ENCODE measurements at places on chromosomes 13 and 19. TPM values are rescaled to one million over a fixed set of nuclear protein-coding genes. Genes with fewer than 3 reads are reported as not detected.

The CELF5 gene
- total RNA-seq = not detected

The BLOC1S3 gene
- 17.0 TPM for total RNA-seq

The CLEC17A gene
- total RNA-seq = not detected

The CCDC9 gene
- 36.9 TPM for total RNA-seq

The OR10H1 gene
- total RNA-seq = not detected

The LYPD3 gene
- 1.3 TPM for total RNA-seq

The PGLYRP2 gene
- total RNA-seq = not detected

The SLC10A2 gene
- total RNA-seq = not detected

The RYR1 gene
- 1.5 TPM for total RNA-seq

The SERPINE3 gene
- not detected for total RNA-seq

The CALR3 gene
- total RNA-seq = not detected

DNA sequence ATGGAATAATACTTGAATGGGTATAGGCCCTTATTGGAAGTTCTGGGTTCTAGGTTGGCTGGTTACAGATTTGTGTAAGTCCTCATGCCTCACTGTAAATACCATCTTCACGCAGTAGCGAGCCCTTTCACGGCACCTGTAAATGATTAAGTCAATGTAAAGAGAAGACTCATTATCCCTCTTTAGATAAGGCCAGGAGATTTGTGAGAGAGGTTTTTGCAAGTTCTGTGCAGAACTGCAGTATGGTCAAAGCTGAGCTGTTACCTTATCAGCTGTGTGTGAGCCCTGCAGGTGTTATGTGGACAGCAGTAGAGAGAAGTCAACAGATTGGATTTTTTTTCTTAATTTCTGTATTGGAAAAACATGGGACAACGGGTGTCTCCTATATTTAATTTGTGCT, 141.6 kb downstream of the SHISA2 start:
- H3K4me3 ChIP-seq = no peak overlapping the region
- H3K27me3 ChIP-seq = peaks cover 4% of the 10 kb centered on the region
- no peaks in the 10 kb centered on the region for H3K36me3 ChIP-seq
- no peak overlapping the region for H3K27ac ChIP-seq
- no peaks in the 10 kb centered on the region for H3K4me1 ChIP-seq

DNA sequence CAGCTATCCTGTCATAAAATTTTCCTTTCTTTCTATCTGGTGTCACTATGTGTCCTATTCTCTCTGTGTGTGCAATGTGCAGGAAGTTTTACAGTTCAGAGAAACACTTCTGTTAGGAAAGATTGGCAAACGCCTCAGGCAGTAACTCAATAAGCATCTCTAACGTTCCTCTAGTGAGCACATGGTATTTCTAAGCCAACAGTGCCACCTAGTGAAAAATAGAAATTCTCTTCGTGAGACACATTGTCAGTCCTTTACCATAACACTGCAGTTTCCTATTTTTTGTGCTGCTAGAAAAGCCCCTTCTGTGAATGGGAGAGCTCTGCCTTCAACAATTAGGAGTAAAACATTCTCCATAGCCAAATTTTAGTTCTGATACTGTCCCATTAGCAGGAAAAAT, 50.7 kb downstream of the ZNF723 start:
- ATAC-seq = no peak
- H3K36me3 ChIP-seq = no peaks in the 10 kb centered on the region
- no peak overlapping the region for H3K27ac ChIP-seq
- no peak overlapping the region for H3K4me3 ChIP-seq
- H3K4me1 ChIP-seq = no peaks in the 10 kb centered on the region

- ATAC-seq = no peak
- no peak overlapping the region for H3K4me3 ChIP-seq
- no peaks in the 10 kb centered on the region for H3K4me1 ChIP-seq
- no peaks in the 10 kb centered on the region for H3K36me3 ChIP-seq
- no peaks in the 10 kb centered on the region for H3K27me3 ChIP-seq
- H3K27ac ChIP-seq = no peak overlapping the region
These were observed 2033.9 kb upstream of the PCDH20 start for GRCh38 chr13:63449550-63449949.

- no peaks in the 10 kb centered on the region for H3K27me3 ChIP-seq
- no peak overlapping the region for H3K4me3 ChIP-seq
- peaks cover 6% of the 10 kb centered on the region for H3K4me1 ChIP-seq
- no peak for ATAC-seq
- H3K36me3 ChIP-seq = no peaks in the 10 kb centered on the region
- H3K27ac ChIP-seq = no peak overlapping the region
These were observed 44.6 kb downstream of the DLEU7 start for GRCh38 chr13:50798923-50799322.

- H3K27ac ChIP-seq = no peak overlapping the region
- no peaks in the 10 kb centered on the region for H3K4me1 ChIP-seq
- ATAC-seq = no peak
- H3K4me3 ChIP-seq = no peak overlapping the region
- peaks cover 98% of the 10 kb centered on the region for H3K36me3 ChIP-seq
These were observed 19.2 kb downstream of the MIER2 start for GRCh38 chr19:325173-325936.

DNA sequence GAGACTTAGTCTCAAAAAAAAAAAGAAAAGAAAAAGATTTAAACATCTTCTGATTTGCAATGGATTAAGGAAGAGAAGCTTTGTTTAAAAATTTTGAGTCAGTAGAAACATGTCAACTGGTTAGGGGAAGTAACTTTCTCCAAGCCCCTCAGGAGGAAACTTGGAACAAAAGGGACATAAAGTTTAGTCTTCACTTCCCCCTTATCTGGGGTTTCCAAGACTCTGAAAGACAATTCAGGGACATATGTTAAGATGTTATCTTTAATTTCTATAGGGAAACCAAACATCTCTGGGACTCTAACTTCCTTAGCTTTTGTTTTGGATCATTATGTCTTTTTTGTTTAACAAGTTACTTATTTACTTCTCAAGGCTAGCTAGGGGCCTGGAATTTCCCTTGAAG, 20.1 kb upstream of the MRI1 start:
- no peak overlapping the region for H3K4me3 ChIP-seq
- H3K27ac ChIP-seq = no peak overlapping the region
- no peaks in the 10 kb centered on the region for H3K4me1 ChIP-seq
- no peak for ATAC-seq
- no peaks in the 10 kb centered on the region for H3K36me3 ChIP-seq

DNA sequence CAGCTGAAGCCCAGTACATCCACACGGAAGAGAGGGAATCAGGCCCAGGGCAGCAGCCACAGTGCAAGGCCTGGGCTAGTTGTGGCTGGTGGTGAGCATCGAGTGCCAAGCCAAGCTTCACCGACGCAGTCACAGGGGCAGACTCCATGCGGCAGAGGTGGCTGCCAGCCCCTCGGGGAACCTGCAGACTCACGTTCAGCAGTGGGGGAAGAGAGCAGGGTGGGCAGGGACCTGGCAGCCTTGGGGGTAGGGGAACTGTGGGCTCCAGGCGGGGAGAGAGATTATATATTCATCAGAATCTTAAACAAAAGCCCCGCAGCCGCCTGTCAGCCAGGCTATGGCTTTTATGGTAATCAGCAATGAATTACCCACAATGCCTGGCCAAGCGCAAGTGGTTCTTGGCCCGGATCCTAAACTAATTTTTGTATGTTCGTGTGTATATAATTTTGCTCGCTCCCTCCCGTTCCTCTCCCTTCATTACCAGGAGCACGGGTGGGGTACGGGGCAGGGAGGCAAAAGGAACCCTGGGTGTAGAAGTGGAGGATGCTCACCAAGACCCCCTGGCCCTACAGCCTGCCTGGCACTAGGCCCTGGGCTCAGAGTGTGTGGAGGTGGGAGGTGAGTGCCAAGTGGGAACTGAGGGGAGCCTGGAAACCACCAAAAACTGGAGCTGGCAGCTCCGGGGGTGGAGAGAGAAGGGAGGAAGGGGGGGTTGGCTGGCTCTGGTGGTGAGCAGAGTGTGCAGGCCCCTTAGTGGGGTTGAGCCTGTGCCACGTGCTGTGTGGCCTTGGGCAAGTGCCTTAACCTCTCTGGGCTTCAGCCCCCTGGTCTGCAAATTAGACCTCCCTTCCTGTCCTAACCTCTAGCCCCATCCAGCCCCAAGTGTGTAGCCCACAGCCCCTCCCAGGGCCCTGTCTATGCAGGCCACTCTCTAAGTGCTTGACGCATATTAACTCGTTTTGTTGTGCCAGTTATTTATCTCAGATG, 31.9 kb downstream of the PTPRS start:
- peak overlapping the region; percentile 25 for H3K4me3 ChIP-seq
- peak; percentile 92 for ATAC-seq
- H3K27ac ChIP-seq = peak overlapping the region; percentile 74
- H3K4me1 ChIP-seq = no peaks in the 10 kb centered on the region

DNA sequence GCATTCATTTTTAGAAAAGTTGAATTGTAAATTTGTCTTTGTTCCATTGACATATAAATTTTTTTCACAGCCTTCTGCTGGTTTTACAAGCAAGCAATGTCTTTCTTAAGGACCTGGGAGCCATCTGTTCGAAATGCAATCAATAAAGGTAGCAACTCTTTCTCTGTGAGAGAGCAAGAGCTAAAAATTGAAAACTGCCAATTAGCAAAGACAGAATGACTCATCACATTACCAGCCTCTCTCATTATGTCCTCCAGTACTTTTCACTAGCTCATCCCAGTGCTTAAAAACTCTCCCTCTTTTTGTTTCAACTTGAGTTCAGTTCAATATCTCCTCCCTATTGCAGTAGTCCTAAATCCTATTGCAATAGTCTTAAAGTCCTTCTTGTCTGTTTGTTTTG, 760.7 kb upstream of the SLITRK6 start:
- no peak overlapping the region for H3K27ac ChIP-seq
- H3K36me3 ChIP-seq = no peaks in the 10 kb centered on the region
- H3K4me1 ChIP-seq = no peaks in the 10 kb centered on the region
- H3K4me3 ChIP-seq = no peak overlapping the region
- no peaks in the 10 kb centered on the region for H3K27me3 ChIP-seq

GRCh38 chr13:97322740-97323342, 100.7 kb downstream of the MBNL2 start:
- no peak overlapping the region for H3K4me3 ChIP-seq
- no peaks in the 10 kb centered on the region for H3K27me3 ChIP-seq
- ATAC-seq = no peak
- H3K4me1 ChIP-seq = peaks cover 37% of the 10 kb centered on the region
- no peak overlapping the region for H3K27ac ChIP-seq

DNA sequence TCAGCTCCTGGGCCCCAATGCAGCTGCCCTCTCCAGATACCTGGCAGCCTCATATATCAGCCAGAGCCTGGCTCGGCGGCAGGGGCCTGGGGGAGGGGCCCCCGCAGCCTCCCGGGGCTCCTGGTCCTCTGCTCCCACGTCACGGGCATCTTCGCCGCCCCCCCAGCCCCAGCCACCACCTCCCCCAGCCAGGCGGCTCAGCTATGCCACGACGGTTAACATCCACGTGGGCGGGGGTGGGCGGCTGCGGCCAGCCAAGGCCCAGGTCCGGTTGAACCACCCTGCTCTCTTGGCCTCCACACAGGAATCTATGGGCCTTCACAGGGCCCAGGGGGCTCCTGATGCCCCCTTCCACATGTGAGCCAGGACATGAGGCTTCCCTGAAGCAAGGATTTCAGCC, 10.8 kb downstream of the RPS16 start:
- peaks cover 52% of the 10 kb centered on the region for H3K36me3 ChIP-seq
- H3K27ac ChIP-seq = no peak overlapping the region
- ATAC-seq = no peak
- no peaks in the 10 kb centered on the region for H3K27me3 ChIP-seq
- peaks cover 4% of the 10 kb centered on the region for H3K4me1 ChIP-seq

DNA sequence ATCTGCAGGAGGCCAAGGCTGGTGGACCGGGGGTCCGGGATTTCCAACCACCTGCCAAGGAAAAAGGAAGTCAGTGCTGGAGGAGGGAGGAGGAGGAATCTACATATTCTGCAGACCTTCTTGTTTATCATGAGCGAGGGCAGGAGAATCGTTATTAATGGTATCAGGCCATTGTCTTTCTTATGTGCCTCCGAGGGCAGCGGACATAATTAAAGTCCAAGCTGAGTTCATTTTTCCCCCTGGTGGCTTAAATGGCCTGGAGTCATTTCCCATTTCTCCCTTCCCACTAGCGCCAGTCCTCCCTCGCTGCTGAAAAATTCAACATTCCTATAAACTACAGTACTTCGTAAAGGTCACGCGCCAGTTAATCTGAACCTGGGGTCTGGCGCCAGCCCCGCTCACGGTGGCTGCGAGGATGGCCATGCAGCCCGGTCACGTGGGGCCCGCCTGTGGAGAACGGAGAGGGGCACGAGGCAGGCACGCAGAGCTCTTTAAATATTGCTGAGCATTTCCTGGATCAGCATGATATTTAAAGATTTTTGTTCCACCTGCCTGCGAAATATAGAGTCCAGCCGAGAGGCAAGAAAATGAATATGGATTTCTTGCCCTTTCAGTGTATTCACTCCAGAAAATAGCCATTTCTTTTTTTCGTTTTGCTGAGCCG, 85.2 kb upstream of the PCDH8 start:
- peaks cover 8% of the 10 kb centered on the region for H3K27me3 ChIP-seq
- no peak overlapping the region for H3K4me3 ChIP-seq
- no peaks in the 10 kb centered on the region for H3K36me3 ChIP-seq

DNA sequence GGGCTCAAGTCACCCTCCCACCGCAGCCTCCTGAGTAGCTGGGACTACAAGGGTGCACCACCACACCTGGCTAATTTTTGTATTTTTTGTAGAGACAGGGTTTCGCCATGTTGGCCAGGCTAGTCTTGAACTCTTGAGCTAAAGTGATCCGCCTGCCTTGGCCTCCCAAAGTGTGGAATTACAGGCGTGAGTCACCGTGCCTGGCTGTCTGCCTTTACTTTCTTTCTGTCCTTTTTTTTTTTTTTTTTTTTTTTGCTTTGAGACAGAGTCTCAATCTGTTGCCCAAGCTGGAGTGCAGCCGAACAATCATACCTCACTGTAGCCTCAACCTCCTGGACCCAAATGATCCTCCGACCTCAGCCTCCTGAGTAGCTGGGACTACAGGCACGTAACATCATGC, 25.0 kb upstream of the OR1M1 start:
- ATAC-seq = no peak
- H3K4me3 ChIP-seq = no peak overlapping the region
- H3K27ac ChIP-seq = no peak overlapping the region
- H3K4me1 ChIP-seq = no peaks in the 10 kb centered on the region
- no peaks in the 10 kb centered on the region for H3K27me3 ChIP-seq
- H3K36me3 ChIP-seq = no peaks in the 10 kb centered on the region

DNA sequence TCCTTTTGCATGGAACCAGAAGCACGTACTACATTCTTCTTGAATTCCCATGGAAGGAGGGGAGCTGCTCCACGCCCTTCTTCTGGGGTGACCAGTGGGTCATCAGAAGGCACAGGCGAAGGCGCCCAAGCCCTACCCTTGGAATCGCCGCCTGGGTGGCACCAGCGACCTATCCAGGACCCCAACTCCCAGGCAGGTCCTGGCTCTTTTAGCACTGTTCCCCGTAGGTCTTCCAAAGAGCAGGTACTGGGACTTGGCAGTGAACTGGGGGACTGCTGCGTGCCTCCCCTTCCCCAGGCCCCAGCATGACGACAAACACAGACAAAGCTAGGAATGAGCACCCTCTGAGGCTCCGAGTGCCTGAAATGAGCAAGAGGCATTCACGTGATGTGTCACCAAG, 45.0 kb downstream of the CEBPG start:
- H3K4me3 ChIP-seq = no peak overlapping the region
- no peaks in the 10 kb centered on the region for H3K27me3 ChIP-seq
- H3K36me3 ChIP-seq = peaks cover 9% of the 10 kb centered on the region

DNA sequence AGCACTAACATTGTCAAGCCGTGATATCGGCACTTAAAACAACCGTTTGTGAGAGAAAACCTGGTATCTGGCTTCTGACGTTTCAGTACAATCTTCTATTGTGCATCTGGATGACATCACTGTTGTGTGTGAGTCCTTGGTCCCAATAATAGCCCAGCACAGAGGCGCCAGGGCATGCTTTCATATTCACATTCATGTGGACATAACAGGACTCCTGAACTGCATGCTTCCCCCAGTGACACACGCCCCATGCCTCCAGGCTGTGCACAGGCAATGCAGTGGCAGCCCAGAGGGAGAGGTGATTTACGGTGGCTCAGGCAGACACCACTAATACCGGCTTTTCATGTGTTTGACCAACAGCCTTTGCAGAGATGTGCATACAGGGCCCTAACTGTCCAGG, 58.1 kb downstream of the MRPL57 start:
- H3K4me1 ChIP-seq = no peaks in the 10 kb centered on the region
- H3K36me3 ChIP-seq = no peaks in the 10 kb centered on the region
- H3K27me3 ChIP-seq = peaks cover 5% of the 10 kb centered on the region
- ATAC-seq = no peak

All from gastroesophageal sphincter (tissue), 4 donors.